ENCODE measurements at places on chromosomes 7 and 10.
A peak's percentile ranks its signal among the peaks of the same experiment; 100 is the strongest.

GRCh38 chr7:98202367-98203195 is 8.7 kb upstream of the BHLHA15 start:
- peak; percentile 58 for DNase-seq

- DNase-seq = no peak
Observed at GRCh38 chr7:85090919-85091564, 95.8 kb downstream of the SEMA3D start.

- no peak for DNase-seq
Observed at GRCh38 chr10:78330884-78331283, 297.2 kb downstream of the RPS24 start.

DNA sequence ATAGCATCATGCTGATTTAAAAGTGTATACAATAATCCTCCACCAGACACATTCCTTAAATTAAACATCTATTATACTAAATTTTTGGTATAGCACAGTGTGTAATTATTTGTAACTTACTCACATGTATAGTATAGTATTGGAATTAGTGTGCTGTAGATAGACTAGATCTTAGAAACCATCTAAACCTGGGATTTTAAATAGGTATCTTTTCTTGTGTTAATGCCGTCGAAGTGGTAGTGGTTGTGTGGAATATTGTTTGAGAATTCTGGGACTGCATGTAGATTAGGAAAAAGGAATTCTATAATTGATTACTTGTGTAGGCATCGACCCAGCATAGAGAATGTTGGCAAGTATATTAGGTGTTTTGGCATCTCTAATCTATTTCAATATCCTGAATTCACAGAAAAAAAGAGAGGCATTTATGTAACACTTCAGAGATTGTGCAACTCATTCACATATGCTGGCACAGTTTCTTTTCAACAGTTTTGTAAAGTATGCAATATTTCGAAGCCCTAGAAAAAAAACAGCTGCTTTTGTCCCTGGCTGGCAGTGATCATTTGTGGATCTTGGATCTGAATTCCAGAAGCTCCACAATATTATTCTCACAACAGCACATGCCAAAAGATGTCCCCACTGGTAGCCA is 145.5 kb upstream of the AGR3 start:
- no peak for DNase-seq

- DNase-seq = no peak
Observed at GRCh38 chr7:26638140-26638539, 226.2 kb downstream of the SKAP2 start.

GRCh38 chr7:135152442-135152841 is 4.6 kb downstream of the TMEM140 start:
- DNase-seq = no peak

GRCh38 chr10:102713539-102713813 is 721 bp downstream of the ARL3 start:
- no peak for DNase-seq

GRCh38 chr10:93281367-93281720 is 200.8 kb downstream of the MYOF start:
- DNase-seq = no peak

DNA sequence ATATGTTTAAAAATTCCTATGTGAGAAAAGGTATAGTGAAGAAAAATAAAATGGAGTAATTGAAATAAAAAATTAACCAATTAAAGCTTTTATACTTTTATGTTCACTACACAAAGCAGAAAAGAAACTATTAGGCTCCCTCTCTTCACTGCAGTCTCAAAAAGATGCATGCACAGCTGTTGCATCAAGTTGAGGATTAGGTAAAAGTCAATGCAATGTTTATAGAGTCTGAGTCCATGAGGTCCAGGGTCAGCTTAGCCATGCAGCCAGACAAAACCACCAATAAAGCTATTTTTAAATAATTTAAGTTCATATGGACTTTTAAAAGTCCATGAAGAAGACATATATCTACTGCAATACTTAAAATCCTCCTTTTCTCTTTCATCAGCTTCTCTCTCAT is 31.1 kb upstream of the ING3 start:
- DNase-seq = no peak

DNA sequence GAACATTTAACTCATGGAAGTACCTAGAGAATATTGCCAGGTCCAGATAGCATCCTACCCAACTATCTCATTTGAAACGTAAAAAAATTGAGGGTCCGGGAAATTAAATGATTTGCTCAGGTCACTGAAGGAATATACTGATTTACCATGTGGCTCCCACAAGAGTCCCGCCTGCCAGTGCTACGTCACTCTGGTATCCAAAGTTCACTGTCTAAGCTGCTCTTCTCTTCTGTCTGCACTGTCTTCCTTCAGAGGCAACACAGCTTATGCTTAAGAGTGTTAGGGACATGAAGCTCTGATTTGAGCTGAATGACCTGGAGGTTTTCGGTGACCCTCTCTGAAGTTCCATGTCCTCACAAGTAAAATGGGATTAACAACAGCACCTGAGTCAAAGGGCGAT is 114.6 kb downstream of the PDE1C start:
- no peak for DNase-seq

GRCh38 chr10:1178506-1178905 is 122.3 kb downstream of the WDR37 start:
- DNase-seq = no peak

GRCh38 chr10:101385866-101386658 is 32.1 kb downstream of the BTRC start:
- no peak for DNase-seq

DNA sequence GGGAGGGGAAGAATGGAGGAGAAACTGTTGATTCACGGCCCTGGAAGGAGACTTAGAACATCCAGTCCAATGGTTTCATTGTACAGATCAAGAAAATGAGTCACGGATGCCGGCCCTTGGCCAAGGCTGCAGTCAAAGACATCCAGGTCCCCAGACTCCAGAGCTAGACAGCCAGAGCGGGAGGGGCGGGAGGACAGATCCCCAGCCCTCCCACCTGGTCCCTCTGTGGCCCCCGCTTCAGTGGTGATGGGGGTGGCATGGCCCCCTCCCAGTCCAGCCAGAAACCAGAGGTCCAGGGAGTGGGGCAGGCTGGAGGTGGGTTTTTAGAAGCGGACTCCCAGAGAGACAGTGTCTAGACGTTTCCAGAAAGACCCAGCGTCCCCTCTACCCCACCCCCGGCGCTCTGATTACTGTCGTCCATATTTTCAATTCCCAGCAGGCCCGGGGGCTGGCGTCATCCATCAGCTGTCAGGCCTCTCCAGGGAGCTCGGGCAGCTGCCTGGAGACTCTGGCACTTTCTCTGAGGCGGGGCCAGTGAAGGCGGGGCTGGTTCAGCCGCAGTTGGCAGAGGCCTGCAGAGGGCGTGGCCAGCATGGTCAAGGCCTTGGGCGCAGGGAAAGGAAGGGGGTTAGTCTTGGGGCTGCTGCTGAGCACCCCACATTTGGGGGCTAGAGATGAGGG is 8.0 kb upstream of the HSPB1 start:
- DNase-seq = no peak

GRCh38 chr7:53246957-53247356 is 211.5 kb downstream of the POM121L12 start:
- DNase-seq = no peak
